Smooth muscle cell of the brain vasculature (primary cell): ENCODE measurements at places on chromosomes 12 and 14.

DNA sequence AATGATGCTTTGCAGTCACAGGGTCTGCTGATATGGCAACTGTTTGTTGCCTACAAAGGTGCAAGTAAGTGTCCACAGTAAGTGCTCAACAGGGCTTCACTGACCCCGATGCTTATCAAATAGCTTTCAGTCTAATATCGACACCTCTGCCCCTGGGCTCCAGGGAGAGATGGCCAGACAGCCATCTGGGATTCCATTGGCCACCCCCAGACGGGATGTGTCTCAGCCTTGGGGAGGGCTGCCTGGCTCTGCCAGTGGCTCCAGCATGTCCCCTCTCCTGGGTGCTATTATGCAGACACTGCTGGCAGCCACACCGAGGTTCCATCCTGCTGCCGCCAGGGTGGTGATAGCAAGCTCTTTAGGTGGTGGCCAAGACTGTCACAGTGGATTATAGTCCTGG, 57.4 kb downstream of the DGLUCY start:
- no peak for DNase-seq

GRCh38 chr12:88418856-88419497, 161.3 kb downstream of the KITLG start:
- no peak for DNase-seq

GRCh38 chr12:38903596-38903995, 1.8 kb downstream of the CPNE8 start:
- DNase-seq = no peak

DNA sequence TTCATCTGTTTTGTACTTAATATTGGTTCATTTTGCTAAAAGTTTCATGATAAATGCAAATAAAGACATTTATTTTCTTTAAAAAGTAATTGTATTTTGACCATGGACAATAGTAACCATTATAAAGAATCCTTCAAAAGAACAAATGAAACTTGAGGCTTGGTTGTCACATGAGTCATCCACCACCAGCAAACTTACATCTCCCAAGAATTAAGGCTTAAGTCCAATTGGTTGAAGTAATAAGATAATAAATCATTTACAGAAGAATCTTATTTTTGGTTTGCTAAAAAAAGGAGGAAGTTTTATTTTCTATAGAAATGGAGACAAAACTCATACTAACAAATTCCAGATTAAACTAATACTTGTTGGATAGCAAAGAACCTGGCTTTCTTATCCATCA, 84.8 kb upstream of the KITLG start:
- DNase-seq = no peak

GRCh38 chr14:23143911-23144310, 24.9 kb upstream of the CEBPE start:
- DNase-seq = no peak

GRCh38 chr12:105920161-105920684, 218.5 kb downstream of the NUAK1 start:
- no peak for DNase-seq

DNA sequence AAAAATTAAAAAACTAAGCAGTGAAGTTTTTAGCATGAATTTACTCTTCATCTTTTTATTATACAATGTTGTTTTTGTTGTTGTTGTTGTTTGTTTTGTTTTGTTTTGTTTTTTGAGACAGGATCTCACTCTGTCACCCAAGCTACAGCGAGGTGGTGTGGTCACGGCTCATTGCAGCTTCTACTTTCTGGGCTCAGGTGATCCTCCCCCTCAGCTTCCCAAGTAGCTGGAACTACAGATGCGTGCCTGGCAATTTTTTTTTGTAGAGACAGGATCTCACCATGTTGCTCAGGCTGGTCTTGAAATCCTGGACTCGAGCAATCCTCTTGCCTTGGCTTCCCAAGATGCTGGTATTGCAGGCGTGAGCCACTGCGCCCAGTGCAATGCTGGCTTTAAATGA, 11.3 kb downstream of the PPFIBP1 start:
- no peak for DNase-seq

- DNase-seq = no peak
Observed at GRCh38 chr12:109873653-109874052, 6.7 kb downstream of the GLTP start.

- peak; percentile 17 for DNase-seq
Observed at GRCh38 chr12:108495054-108495453, 20.0 kb upstream of the FICD start.

DNA sequence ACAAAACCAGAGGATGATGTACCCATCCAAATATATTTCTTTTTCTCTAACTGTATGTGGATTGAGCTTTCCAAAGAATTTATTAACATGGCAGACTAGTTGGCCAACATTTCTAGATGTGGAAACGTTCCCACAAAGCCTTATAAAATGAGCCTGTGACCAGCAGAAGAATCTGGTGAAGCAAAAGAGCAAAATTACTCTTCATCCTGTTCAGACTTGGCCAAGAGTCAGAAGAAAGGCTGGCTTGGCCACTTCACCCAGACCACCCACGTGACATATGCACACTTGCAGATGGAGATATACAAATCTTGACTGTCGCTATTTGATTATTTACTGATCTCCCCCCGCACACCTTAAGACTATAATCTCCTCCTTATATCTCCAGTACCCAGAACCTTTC, 96.7 kb downstream of the NUAK1 start:
- DNase-seq = no peak

DNA sequence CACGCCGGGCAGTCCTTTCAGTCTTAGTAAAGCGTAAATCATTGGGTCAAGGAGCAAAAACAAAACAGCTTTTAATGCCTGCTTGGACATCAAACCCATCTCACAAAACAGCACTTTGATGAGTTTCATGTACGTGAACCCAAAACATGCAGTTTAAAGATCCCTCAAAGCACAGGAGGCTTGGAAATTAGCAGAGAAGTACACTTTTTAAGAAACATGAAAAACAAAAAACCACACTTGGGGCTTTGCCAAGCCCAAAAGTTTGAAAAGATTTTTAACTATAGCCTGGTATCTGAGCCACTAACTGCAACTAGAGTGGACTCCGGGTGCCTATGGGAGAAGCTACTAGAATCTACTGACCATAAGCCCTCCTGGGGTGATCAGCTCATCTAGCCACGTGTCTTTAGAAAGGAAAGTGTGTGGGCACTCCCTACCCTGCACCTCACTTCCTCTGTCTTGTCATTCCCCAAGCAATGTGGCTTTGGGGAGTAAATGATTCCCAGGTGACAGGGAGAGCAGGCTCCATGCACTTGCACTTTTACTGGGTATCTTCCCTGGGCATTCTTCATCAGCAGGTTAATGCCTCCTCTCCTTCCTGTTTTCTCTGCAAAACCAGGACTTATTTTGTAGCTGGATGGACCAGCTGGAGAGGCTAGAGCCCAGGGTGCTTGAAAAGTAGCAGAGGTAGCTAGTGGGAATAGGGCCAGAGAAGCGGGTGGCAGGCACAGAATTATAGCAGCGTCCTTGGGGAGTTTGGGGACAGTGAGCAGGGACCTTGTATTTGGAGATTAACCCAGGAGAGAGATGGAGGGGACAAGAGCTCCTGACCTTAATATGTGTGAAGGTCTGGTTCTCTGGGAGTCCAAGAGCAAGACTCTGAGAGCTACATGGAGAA, 339.3 kb downstream of the BCL11B start:
- DNase-seq = no peak

DNA sequence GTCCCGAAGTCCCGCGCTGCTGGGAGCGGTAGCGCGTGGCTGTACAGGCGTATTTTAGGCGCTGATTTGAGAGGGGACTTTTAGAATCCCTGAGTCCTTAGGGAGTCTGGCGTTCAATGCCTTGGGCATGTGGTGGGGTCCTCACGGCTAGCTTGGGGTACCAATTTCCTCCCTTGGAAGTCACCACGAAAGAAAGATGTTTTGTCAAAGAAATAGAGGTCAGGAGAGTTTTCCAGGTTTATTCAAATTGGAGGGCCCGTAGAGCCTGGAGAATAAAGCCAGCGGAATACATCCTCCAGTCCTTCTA, 63.9 kb downstream of the KLHL28 start:
- no peak for DNase-seq

GRCh38 chr12:112012775-112013600, at the start of the genes ERP29 and TMEM116:
Gene ERP29, plus strand, starts transcription at chr12:112013426. Its CDS starts 40 bp downstream, at chr12:112013466.
Gene TMEM116, minus strand, starts transcription at chr12:112013165. Its CDS starts 7,895 bp downstream, at chr12:112005270.
- peak; percentile 96 for DNase-seq

GRCh38 chr12:52407918-52408317, 1.8 kb upstream of the KRT82 start:
- no peak for DNase-seq

DNA sequence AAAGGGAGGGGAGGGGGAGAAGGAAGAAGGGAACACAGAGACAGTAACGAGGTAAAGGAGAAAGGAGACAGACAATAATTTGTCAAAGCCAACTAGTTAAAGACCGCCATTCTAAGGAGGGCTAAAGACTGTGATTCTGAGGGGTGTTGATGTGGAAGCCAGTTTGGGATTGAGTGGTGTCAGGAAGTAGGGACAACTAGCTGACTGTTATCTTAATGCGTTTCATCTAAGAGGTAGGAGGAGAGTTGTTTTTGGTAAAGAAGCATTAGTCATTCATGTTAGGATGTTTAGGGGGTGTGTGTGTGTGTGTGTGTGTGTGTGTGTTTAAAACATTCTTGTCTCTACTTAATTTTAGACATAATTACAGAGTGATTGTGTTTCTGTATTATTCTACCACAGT, 95.0 kb downstream of the INSM2 start:
- no peak for DNase-seq

GRCh38 chr12:50050119-50050385, 7.3 kb upstream of the ASIC1 start:
- no peak for DNase-seq

GRCh38 chr12:104736307-104736706, 221.8 kb downstream of the SLC41A2 start:
- peak; percentile 89 for DNase-seq

- DNase-seq = no peak
Observed at GRCh38 chr12:2402073-2402579, 349.3 kb downstream of the CACNA1C start.

- no peak for DNase-seq
Observed at GRCh38 chr14:70981000-70981952, 74.0 kb downstream of the PCNX1 start.

GRCh38 chr12:31393004-31393550, 67.1 kb upstream of the SINHCAF start:
- DNase-seq = no peak

DNA sequence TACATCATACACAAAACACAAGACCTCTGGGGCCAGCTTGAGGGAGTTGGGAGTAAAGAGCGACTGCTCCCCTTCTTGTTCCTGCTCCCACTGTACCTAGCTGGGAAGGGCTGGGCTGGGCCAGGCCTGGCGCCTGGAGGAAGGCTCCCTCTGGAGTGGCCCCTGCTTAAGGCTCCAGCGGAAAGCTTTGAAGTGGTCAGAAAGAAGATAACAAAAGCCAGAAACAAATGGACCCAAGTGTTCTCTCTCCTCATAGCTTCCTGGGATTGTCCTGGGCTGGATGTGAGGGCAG, 25.3 kb downstream of the PRPF40B start:
- no peak for DNase-seq

DNA sequence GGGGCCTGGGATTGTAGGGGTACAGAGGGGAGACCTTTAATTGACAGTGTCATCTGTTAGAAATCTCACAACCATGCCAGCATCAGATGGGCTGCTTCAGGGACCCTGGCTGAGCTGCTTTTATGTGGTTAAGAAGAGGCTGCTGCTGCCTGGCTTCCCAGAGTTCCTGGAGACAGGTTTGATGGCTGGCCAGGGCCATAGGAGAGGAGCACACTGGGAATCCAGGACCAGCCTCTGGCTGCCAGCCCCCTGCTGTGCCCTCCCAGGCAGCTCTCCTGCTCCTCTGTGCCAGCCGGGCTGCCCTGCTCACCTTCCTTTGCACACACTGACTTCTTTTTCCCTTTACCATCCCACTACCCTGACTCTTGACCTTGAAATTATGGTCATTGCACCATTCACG, 507 bp upstream of the KRT73 start:
- DNase-seq = no peak

- DNase-seq = no peak
Observed at GRCh38 chr14:55120571-55121495, 8.2 kb upstream of the LGALS3 start.

DNA sequence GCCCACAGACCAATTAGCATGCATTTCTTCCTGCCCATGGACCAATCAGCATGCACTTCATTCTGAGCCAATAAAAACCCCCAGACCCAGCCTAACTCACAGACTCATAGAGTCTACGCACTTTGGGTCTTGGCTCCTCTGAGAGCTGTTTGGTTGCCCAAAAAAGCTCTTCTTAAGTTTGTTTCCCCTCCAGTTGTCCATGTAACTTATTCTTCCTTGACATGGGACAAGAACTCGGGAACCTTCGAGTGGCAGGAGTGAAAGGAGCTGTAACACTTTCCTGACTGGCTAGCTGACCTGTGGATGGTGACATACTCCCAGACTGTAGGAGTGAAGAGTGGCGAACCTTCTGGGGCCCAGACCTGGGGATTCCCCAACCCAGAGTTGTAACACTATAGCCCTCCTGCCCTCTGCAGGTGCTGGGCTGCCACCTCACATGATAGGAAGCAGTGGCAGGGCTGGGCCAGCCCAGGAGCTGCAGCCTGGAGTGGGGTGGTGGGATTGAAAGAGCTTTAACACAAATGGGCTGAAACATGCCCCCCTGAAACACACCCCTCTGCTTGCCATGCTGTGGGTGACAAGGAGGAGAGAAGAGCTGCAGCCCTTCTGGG, 4.4 kb upstream of the BTBD7 start:
- no peak for DNase-seq

DNA sequence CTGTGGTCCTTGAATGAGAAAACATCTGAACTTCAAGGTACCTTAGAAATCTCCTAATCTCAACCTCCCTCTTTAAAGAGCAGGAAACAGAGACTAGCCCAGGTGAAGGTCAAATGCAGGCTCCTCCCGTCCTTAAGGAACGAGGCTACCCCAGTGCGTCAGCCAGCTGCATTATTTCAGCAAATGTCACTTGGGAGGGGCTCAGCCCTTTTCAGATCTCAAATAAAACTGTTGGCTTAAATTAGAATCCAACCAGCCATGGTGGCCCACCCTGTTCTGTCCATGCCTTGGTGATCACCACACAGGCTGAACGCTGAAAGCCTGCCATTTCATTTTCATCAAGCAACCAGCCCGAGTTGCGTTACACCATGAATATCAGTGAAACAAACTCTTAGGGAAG, 7.0 kb downstream of the SYNE3 start:
- no peak for DNase-seq

DNA sequence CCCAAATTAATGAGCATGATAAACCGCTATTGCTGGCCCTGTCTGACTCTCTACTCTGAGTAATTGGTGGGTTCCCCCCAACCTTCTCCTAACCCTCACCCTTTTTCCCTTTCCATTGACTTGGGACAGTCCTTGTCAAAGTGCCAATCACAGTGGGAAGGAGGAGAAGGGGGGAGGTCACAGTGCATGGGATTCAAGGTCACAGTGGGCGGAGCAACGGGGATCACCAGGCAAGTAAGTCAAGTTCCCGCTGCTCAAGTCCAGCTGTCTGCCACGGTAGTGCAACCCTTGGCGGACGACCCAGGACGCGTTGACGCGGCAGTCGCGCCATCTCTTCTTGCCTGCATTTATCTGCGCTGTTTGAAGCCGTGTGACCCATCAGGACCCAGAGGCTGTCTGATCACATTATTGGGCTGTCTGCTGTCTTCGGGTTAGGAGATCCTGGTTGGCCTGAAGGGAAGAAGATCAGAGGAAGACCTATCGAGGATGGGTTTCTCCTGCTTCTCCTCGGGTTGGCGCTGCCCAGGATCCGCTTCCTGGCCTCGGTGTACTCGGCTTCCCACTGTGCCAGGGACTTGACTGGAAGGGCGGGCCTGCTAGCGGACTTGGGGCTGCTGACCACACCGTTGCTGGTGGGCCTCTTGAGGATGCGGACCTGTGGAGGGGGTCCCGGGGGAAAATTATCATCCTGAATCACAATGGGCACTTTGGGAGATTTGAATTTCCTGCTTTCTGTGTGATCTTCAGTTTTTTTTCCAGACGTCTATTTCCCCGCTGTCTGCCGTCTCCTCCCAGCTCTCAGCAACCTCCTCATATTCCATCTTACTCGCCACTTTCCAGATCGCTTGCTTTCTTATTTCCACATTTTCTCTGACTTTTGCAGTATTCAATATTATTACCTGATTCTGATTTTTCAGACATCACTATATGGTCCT, 3.1 kb upstream of the MDM2 start:
- no peak for DNase-seq
